Panc1 (cell line): ENCODE measurements at places on chromosomes 5 and 9.

GRCh38 chr9:29800821-29801220, 2227.5 kb upstream of the C9orf72 start:
- no peak for DNase-seq

DNA sequence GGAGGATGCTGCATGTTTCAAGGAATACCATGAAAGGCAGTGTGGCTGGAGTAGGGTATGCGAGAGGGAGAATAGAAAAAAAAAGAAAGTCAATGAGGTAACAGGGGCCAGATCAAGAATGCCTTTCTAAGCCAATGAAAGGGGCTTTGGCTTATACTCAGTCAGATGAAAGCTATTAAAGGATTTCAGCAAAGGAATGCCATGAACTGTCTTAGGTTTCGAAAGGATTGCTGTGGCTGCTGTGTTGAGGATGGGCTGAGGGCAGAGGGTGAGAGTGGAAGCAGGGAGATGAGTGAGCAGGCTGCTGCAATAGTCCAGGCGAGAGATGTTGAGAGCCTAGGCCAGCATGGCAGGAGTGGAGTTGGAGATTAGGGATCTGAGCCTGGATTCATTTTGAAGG, 135.4 kb upstream of the CKMT2 start:
- DNase-seq = no peak

DNA sequence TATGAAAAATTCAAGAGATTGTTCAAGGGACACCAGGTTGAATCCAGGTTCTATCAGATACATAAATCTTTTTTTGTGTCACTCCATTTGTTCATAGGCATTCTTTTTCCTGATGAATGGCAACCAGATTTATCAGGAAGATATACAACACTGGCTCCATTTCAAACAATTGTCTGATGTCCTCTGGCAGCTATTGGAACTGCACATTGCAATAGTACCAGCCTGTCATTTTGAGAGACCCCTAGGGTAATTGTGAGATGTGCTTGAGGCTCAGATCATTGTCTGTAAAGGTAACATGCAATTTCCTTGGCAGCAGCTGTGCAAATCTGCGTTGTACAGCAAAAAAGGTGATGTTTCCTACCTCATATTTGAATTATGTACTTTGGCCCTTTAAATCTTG, 25.9 kb downstream of the KCTD16 start:
- DNase-seq = no peak

GRCh38 chr5:14801792-14802191, 69.8 kb downstream of the ANKH start:
- no peak for DNase-seq

DNA sequence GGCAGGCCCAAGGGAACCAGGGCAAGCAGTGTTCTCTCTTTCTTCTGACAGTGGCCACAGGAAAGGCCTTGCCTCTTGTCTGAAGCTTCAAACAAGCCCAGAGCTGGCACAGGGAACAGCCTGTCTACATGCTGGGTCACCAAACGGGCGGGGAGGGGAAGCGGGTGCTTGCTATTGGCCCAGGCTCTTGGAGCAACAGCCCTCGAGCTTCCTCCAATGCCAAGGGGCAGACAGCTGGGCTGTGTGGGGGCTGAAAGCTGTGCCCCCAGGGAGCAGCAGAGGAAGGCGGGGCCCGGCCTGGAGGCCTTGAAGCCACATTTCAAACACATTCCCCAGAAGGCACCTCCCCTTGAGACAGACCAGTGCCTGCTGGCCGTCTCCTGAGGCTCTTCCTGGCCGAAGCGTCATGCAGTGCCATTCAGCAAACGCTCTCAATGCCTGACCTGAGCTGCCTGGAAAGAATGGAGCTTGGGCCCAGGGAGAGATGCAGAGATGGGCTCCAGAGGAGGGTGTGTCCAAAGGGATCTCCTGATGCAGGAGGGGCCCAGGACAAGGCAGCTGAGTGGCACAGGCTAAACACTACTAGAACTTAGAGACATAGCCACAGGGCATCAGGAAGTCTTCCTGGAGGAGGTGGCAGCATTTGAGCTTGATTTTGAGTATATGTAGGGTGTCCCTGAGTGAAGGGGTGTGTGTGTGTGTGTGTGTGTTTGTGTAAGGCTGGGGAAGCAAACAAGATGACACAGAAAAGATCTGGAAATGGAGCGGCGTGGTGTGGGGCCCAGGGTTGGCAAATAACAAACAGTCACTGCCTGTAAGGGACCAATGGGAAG, 2.5 kb downstream of the FIBCD1 start:
- DNase-seq = no peak

DNA sequence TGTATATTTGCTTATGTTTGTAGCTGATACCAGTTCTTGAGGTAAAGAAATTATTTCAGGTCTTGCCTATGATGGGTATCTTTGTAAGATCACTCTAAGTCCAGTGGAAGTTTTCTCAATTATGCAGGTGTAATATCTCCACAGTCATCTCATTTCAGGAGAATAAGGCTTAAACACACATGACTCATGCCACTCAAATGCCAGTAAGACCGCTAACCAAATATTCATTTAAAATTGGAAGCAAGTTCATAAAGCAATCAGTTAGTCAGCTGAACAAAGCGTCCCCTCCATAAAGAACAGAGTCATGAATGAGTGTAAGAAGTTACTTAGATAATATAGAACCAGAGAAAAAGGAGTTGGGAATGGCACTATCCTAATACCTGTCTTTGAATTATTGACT, 248.7 kb downstream of the LURAP1L start:
- DNase-seq = peak; percentile 24

GRCh38 chr5:56350011-56350596, 117.0 kb upstream of the ANKRD55 start:
- DNase-seq = no peak

- no peak for DNase-seq
Observed at GRCh38 chr9:123358181-123358905, 2.3 kb downstream of the CRB2 start.

- DNase-seq = no peak
Observed at GRCh38 chr5:102749416-102750030, 5.6 kb upstream of the PAM start.

DNA sequence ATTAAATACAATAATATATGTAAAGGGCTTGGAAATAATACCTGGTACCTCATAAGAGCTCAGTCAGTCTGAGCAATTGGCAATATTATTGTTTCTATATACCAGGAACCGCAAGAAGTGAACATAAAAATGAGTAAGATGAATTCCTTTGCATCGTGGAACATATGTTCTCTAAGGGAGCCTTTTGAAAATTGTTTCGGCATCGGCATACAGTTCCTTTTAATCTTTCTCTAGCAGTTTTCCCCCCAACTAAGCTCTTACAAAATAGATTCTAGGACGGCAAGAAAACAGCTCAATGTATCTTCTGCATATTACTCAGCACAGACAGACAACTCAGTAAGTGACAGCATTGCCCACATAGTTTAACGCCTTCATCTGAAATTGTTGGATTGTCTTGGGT, 426.6 kb upstream of the WWC1 start:
- DNase-seq = no peak

DNA sequence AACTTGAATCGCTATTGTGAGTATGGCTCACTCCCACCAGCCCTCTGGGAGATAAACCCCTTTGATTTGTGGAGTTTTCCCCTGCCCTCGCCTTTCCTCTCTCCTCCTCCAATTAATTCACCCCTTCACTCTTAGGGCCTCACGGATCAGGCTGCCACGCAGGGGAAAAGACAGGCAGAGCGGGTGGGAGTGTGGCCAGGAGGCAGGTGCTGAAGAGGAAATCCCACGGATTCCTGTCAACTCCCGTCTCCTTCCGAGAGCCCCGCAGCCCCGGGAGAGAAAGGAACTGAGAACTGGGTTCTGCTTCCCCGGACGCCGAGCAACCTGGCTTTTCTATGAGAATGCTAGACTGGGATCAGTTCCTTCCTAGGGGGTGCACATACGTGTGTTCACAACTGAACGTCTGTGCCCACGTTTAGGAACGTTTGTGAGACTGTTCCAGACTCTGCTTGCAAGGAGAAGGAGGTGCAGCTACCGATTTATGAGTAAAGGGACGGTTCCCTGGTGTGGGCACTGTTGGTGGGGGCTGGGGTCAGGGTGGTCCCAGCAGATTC, 314.5 kb upstream of the TLE4 start:
- DNase-seq = no peak
